Right renal cortex interstitium (tissue), 3 donors: ENCODE measurements at places on chromosomes 1 and 21. TPM values are rescaled to one million over a fixed set of nuclear protein-coding genes. Genes with fewer than 3 reads are reported as not detected.

DNA sequence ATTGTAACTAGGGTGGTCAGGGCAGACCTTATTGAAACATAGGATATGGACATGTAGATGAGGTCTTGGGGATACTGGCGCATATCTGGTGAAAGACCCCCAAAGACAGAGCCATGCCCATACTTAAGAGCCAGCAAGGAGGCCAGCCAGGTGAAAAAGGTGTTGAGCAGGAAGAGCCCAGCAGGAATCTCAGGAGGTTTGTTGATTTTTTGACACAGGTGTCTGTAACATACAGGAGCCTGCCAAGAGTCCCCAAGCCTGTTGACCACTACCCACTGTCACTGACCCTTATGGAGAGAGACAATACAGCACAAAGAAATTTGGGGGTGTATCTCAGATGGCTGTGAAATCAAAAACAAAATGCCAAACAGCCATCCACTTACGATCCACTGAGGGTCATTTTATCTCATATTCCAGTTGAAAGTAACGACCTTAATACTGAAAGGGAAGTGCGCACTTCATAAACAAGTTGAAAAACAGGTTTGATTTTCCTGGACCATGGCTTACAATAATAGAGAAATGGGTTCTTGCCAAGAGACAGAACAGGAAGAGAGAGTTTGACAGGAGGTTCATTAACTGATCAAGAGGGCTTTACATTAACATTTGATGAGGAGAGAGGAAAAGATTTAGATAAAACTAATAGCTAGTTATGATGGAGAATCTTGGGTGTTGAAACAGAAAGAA, 163.6 kb downstream of the GLUL start:
- DNase-seq, result no peak

Gene OR14K1
- not detected for polyA plus RNA-seq

Gene NES
- 164 TPM for polyA plus RNA-seq

DNA sequence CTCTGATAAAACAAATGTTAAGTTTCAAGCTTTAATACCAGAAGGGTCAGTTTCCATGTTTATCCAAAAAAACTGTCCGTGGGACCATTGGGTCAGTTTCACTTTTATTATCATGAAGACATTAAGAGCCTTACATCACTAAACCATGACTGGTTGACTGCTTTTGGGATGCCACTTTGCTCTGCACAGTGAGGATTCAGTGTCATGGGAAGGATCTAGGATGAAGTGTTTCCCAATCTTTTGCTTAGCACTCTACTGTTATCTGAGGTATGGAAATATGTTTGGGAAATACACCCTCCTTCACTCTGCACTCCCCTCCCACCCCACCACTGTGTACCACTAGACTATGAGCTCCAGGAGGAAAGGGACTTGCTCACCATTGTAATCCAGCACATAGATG, 16.3 kb downstream of the RPS6KC1 start:
- no peak for DNase-seq

Gene CDA
- polyA plus RNA-seq, result 5.2 TPM

- DNase-seq, result no peak
These were observed 144.0 kb downstream of the MAGI3 start for GRCh38 chr1:113534130-113534817.

Gene SHISAL2A
- 1.6 TPM for polyA plus RNA-seq

Gene RPS6KC1
- 25.2 TPM for polyA plus RNA-seq

- DNase-seq, result no peak
These were observed 177.7 kb downstream of the URB2 start for GRCh38 chr1:229803626-229804217.

Gene LCE3E
- not detected for polyA plus RNA-seq

DNA sequence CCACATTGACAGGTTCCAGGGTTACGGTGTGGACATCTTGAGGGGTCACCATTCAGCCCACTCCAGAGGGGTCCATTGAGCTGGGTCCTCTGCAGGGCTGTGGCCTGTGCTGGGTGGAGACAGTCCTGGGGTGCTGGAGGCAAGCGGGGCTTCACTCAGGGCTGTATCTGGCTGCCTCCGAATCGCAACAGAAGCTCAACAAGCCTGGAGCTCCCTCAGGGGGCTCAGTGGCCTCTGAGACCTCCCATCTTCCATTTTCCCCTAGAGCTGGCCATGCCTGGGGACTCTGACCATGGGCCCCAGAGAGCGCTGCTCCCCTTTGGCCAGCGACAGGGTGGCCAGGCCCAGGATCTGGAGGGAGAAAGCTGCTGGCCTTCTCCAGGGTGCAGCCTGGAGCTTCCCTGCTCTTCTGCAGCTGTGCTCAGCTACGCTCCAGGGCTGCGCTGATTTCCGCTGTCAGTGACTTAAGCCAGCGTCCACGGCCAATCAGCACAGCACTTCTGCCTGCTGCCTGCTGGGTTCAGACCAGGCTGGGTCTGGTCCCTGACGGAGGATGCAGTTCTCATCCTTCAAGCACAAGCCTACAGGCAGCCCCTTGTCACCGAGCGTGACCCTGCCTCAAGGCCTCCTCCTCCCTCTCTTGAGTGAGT, 45.0 kb upstream of the ADARB1 start:
- no peak for DNase-seq

DNA sequence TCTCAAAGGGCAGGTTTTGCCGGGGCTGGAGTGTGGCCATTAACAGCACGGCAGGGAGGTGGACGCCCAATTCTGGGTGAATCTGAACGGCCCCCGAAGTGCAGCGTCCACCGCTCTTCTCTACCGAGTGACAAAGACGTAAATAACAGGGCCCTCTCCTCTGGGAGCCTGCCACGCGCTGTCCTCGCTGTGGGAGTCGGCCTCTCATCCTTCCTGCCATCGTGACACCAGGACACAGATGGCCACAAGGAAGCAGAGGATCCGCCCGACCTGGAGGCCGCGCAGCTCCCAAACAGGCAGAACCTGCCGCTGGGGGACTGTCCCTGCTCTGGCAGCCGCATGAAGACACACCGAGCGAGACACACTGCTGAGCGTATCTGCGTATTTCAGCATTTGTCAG, 12.1 kb upstream of the CDK11B start:
- no peak for DNase-seq

- DNase-seq, result no peak
These were observed 39.0 kb upstream of the TADA1 start for GRCh38 chr1:166915042-166915441.

GRCh38 chr1:108610073-108610472, 50.2 kb downstream of the EEIG2 start:
- no peak for DNase-seq

GRCh38 chr1:163561580-163562295, 240.0 kb downstream of the NUF2 start:
- no peak for DNase-seq

Gene RAB7B
- 2.4 TPM for polyA plus RNA-seq

DNA sequence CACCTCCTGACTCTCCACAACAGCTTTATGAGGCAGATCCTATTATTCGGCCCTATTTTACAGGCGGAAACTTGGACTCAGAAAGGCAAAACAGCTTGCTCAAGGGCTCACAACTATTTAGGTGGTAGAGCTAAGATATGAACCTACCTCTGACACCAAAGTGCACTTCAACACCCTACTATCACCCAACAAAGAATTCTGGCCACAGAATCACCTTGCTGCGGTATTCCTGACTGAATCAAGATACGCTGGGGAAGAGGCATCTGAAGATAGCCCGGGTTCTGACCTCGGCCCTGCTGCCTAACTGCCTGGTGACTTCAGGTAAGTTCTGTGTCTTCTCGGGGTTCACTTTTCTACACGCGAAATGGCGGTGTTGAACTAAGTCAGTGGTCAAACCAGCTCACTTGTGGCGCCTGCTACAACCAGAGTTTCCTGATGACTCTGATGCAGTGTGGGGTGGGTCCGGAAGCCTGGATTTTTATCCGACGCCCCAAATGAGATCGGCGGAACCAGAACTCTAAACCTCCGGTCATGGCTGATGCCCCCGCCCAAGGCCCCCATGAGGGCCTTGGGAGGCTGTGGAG, 608 bp downstream of the PEF1 start:
- peak; percentile 26 for DNase-seq

DNA sequence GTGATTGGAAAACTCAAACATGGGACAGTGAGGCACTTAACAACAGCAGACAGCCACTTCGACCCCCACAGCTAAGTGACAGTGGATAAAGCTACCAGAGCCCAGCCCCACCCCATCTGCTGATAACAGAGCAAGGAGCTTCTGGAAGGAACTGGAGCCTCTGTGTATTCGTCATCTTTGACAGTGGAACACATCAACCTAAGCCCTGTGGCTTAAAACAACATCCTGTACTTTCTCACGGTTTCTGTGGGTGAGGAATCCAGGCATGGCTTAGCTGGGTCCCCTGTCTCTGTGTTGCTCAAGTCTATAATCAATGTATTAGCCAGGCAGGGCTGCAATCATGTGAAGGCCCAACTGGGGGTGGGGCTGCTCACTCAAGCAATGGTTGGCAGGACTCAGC, 18.4 kb upstream of the SIPA1L2 start:
- DNase-seq, result no peak

GRCh38 chr1:240462277-240462676, 149.7 kb downstream of the GREM2 start:
- no peak for DNase-seq

DNA sequence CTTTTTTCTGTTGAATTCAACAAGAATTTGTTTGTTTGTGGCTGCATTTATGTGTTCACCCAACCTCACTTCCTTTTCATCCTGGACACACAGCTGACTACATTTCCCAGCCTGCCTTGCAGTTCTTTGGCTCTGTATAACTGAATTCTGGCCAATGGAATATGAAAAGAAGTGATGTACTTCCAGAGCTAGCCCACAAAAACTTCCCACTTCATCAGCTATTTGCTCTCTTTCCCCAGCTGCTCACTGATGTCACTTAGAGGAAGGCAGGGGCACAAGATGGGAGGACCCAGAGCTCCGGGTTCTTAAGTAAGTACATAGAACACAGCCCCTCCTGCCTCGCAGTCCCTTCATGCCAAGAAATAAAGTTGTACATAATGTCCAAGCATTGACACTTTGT, 235.0 kb upstream of the FGGY start:
- DNase-seq, result no peak

Gene ARV1
- 28.5 TPM for polyA plus RNA-seq

GRCh38 chr1:101497881-101498559, 261.2 kb downstream of the S1PR1 start:
- no peak for DNase-seq

DNA sequence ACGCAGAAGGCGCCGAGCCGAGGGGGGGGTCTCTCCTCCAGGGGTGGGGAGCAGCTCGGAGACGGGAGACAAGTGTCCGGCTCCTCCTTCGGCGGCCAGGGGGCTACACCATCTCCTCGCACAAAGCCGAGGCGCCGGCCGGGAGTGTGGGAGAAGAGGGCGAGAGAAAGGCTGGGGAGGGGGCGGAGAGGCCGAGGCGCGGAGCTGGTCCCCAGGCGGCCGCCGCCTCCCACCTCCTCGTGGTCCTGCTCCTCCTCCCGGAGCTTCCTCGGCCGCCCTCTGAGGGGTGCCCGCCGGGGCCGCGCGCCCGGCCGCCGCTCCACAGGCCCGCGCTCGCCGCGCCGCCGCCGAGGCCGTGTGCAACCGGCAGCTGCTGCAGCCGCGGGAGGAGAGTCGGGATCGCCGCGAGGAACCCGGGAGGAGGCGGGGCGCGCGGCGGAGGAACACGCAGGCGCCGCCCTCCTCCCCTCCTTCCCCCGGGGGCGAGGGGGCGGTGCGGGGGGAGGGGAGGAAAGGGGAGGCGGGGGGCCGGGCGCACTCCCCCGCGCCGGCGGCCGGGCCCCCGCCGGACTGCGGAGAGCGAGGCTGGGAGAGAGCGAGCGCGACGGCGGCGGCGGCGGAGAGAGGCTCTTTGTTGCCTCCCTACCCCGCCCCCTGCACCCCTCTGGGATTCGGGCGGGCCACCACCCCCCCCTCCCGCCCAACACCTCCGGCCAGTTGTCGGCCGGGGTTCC, at the start of gene ENAH:
TSS of gene ENAH (minus strand) at position 395 of the 734 bp plus-strand sequence. CDS start 433 bp downstream, outside the sequence.
- peak; percentile 60 for DNase-seq

- no peak for DNase-seq
These were observed 30.5 kb upstream of the DISP1 start for GRCh38 chr1:222784371-222784770.

- DNase-seq, result no peak
These were observed 23.7 kb downstream of the ERRFI1 start for GRCh38 chr1:8002329-8002910.

Gene SLC44A5
- 14.9 TPM for polyA plus RNA-seq

- DNase-seq, result no peak
These were observed 3.3 kb upstream of the LSM10 start for GRCh38 chr1:36400825-36401601.

Gene C21orf58
- 8.1 TPM for polyA plus RNA-seq

Gene VHLL
- polyA plus RNA-seq, result not detected

GRCh38 chr1:187053876-187054275, 225.1 kb downstream of the PLA2G4A start:
- DNase-seq, result no peak

GRCh38 chr1:179816196-179816960, 61.2 kb downstream of the TOR1AIP2 start:
- no peak for DNase-seq

Gene FOXO6
- 1.2 TPM for polyA plus RNA-seq

Gene FMO2
- polyA plus RNA-seq, result 2.4 TPM

DNA sequence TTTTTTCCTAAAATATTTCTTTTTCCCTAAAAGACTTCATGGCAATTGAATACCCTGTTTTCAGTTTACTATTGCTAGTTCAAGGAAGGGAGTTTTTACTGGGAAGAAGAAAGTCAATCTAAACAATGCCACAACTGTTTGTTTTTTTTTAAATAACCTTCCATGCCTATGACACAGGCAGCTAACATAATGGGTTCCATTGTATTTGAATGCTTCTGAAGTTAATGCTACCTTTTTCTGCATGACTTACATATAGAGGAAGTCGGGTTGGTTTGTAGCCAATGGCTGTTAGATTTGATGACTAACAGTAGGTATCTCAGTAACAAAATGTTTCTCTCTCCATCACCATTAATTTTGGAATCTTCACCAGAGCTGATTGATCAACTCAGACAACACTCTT, 134.0 kb downstream of the KIF26B start:
- no peak for DNase-seq

GRCh38 chr1:67626861-67627235, 58.2 kb upstream of the GADD45A start:
- DNase-seq, result no peak

DNA sequence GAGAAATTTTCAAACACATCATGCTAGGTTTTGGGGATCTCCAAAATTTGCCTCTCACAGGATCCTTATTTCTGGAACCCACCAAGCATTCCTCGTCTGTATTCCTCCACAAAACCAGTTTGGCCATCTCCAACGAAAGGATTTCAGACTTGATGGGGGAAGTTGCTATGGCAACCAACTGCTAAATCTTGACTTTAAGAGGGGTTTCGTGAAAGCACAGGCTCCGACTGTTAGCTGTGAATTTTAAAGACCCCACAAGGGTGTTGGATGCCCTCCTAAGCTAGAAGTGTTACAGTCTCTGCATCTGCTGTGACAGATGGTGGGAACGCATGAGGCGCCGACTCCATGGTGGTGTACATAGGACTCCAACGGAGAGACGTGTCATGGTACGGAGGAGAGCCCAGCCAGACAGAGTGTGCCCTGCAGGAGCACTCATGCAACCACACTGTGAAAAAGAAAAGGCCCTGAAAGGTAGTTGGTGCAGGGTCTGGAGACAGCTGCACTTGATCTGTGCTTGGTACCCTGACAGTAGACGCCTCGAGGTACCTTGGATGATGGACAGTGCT, 147.1 kb downstream of the ASTN1 start:
- no peak for DNase-seq

Gene NPHS2
- polyA plus RNA-seq, result 513 TPM
